ENCODE measurements at places on chromosomes 2 and 18. TPM values are rescaled to one million over a fixed set of nuclear protein-coding genes. Genes with fewer than 3 reads are reported as not detected.

DNA sequence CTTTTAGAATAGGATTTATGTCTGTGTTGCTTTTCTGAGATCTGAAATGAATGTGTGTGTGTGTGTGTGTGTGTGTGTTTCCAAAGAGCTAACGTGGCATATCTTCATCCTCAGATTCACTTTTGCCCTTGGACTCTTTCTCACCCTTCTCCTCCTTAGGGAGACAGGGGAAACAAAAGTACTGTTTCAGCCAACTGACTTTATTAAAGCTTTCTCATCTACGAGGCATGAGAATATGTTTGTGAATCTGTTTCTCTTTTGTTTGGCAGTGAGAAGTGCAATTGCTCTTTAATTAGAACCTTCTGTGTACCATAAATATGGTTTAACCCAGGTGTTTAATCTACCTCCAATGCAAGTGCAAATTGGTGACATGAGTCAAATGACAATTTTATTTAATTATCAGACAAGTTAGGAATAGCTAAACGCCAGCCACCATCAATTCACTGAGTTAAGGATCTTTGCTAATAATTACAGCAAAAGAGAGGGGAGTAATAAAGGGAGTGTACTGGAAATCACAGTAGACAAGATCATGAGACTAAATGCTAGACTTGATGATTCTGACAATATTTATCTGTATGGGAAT, 186.4 kb upstream of the COL3A1 start:
- H3K27me3 ChIP-seq = no peaks in the 10 kb centered on the region
- H3K36me3 ChIP-seq = no peaks in the 10 kb centered on the region
- no peaks in the 10 kb centered on the region for H3K4me1 ChIP-seq
- DNase-seq = no peak
- H3K4me3 ChIP-seq = no peak overlapping the region

DNA sequence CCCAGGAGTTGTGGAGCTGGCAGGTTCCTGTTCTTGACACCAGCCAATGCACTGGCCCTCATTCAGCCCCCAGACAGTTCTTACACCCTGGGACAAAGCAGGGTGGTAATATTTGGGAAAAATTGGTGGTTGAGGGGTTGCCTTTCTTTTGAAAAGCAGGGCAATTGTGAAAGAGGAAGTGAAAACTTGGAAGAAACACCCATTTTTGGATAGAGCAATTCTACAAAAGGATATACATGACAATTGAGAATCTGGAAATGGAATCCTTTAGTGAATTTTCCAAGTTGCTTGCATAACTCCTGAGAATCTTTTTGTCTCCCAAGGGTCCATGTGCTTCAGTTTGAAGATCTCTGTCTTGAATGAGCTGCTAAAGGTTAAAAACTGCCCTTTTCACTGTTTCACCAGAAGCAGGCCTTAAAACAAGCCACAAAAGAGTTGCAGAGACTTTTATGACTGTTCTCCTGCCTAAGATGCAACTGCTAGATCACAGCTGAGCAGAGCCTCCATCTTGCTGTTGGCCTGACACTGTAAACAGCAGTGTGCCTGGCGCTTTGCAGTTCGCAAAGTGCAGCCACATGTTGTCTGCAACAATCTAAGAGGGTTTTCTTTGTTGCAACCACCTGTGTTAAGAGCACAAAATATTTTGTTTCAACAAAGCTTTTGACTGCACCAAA, 11.8 kb downstream of the COL4A4 start:
- H3K4me1 ChIP-seq = peaks cover 5% of the 10 kb centered on the region
- H3K27me3 ChIP-seq = no peaks in the 10 kb centered on the region
- DNase-seq = no peak
- H3K4me3 ChIP-seq = no peak overlapping the region

Gene ST8SIA3
- total RNA-seq = not detected

DNA sequence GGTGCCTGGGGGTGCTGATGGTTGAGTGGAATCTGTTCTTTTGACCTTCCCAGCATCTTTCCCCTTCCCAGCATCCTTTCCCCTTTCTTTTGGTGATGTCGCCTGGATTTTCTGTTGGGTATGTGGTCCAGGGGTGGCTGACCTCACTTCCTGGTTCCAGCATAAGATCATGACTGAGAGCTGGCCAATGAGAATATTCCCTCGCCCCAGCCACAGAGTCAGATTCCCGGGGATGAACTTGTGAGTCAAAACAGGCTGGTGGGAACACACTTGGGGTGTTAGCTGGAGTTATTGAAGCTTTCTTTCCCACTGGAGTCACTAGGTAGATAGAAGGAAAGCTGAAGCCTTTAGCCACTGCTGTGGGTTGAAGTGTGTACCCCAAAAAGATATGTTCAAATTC, 28.0 kb upstream of the FOSL2 start:
- H3K27me3 ChIP-seq = no peaks in the 10 kb centered on the region
- no peak overlapping the region for H3K27ac ChIP-seq
- H3K4me3 ChIP-seq = no peak overlapping the region
- H3K36me3 ChIP-seq = no peaks in the 10 kb centered on the region
- H3K4me1 ChIP-seq = peaks cover 26% of the 10 kb centered on the region

GRCh38 chr2:77018219-77018618, 504.0 kb downstream of the LRRTM4 start:
- no peaks in the 10 kb centered on the region for H3K27me3 ChIP-seq
- H3K27ac ChIP-seq = no peak overlapping the region
- no peak for DNase-seq
- no peak overlapping the region for H3K4me3 ChIP-seq
- no peaks in the 10 kb centered on the region for H3K36me3 ChIP-seq

- DNase-seq = no peak
- no peaks in the 10 kb centered on the region for H3K36me3 ChIP-seq
- H3K4me3 ChIP-seq = no peak overlapping the region
- H3K27ac ChIP-seq = no peak overlapping the region
- H3K4me1 ChIP-seq = no peaks in the 10 kb centered on the region
These were observed 106.5 kb downstream of the SEPTIN10 start for GRCh38 chr2:109507217-109507616.

GRCh38 chr18:47978603-47979002, 48.1 kb upstream of the SMAD2 start:
- no peak for DNase-seq
- H3K4me3 ChIP-seq = no peak overlapping the region
- H3K27ac ChIP-seq = no peak overlapping the region
- H3K27me3 ChIP-seq = no peaks in the 10 kb centered on the region
- no peaks in the 10 kb centered on the region for H3K4me1 ChIP-seq

DNA sequence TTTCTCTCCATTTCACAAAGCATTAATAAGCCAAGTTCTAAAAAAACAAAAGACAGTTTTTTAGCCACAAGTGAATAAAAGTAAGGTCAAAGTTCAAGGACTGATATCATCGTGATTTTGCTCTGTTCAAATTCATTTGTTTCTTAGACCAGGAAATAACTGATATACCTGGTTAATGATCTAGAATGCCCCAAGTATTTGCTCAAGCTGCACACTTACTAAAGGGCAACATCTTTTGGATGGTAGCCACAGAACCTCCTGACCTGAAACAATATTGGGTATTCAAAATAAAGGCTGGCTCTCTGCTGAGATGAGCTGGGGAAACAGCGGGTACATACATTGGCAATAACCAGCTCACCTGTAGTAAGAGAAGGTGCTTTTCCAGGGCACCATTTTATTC, 314.7 kb upstream of the LYPD1 start:
- H3K27me3 ChIP-seq = no peaks in the 10 kb centered on the region
- no peak overlapping the region for H3K4me3 ChIP-seq
- H3K4me1 ChIP-seq = no peaks in the 10 kb centered on the region
- H3K27ac ChIP-seq = no peak overlapping the region
- DNase-seq = no peak
- no peaks in the 10 kb centered on the region for H3K36me3 ChIP-seq

Gene DES
- 139 TPM for total RNA-seq

- H3K27ac ChIP-seq = no peak overlapping the region
- peaks cover 28% of the 10 kb centered on the region for H3K36me3 ChIP-seq
- H3K4me3 ChIP-seq = no peak overlapping the region
- no peak for DNase-seq
- no peaks in the 10 kb centered on the region for H3K4me1 ChIP-seq
These were observed 81.1 kb downstream of the ACVR2A start for GRCh38 chr2:147925886-147926285.

DNA sequence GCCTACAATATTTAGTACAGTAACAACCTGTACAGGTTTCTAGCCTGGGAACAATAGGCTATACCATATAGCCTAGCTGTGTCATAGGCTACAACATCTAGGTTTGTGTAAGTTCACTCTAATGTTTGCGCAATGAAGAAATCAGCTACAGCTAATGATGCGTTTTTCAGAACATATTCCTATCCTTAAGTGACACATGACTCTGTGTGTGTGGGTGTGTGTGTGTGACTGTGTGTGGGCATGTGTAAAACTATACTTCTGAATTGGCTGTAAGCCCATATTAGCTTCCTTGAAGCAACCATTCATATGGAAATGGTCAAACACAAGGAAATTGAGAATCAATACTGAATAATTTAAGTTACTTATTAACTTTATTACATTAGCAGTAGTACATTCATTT, 120.8 kb upstream of the SULT1C3 start:
- no peak overlapping the region for H3K4me3 ChIP-seq
- DNase-seq = no peak
- H3K4me1 ChIP-seq = no peaks in the 10 kb centered on the region

DNA sequence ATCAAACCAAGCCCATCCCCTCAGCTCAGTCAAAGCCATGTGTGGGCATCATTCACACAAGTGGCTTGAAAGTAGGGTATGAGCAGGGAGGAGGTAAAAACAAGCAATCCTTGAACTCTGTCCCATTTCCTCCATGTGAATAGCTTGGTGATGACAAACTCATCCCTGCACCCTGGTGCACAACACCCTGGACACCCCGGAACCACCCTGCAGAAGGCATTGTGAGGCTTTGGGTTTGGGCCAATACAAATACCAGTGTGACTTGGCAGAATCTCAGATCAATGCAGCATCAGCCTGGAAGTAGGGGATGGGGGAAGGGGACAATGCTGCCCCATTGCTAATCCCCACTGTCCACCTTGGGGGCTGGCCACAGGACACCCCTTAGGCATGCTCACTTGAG, 28.6 kb downstream of the TGFA start:
- H3K27me3 ChIP-seq = no peaks in the 10 kb centered on the region
- peaks cover 38% of the 10 kb centered on the region for H3K4me1 ChIP-seq
- peak overlapping the region; percentile 96 for H3K27ac ChIP-seq
- peak; percentile 74 for DNase-seq
- no peaks in the 10 kb centered on the region for H3K36me3 ChIP-seq

Gene ERFE
- not detected for total RNA-seq

- DNase-seq = no peak
- H3K27me3 ChIP-seq = no peaks in the 10 kb centered on the region
- H3K36me3 ChIP-seq = peaks cover 73% of the 10 kb centered on the region
- no peaks in the 10 kb centered on the region for H3K4me1 ChIP-seq
- H3K4me3 ChIP-seq = no peak overlapping the region
- no peak overlapping the region for H3K27ac ChIP-seq
These were observed 24.0 kb downstream of the IMMT start for GRCh38 chr2:86171295-86171694.

- H3K27me3 ChIP-seq = no peaks in the 10 kb centered on the region
- no peak for DNase-seq
- no peaks in the 10 kb centered on the region for H3K36me3 ChIP-seq
- H3K4me1 ChIP-seq = no peaks in the 10 kb centered on the region
- H3K27ac ChIP-seq = no peak overlapping the region
These were observed 495.4 kb downstream of the XIRP2 start for GRCh38 chr2:167383610-167384194.

Gene SLC4A3
- total RNA-seq = not detected

GRCh38 chr2:169683425-169684134, 10.6 kb downstream of the CFAP210 start:
- no peaks in the 10 kb centered on the region for H3K36me3 ChIP-seq
- no peak overlapping the region for H3K4me3 ChIP-seq
- H3K4me1 ChIP-seq = no peaks in the 10 kb centered on the region
- no peak overlapping the region for H3K27ac ChIP-seq
- DNase-seq = no peak

GRCh38 chr2:58875436-58875835, 634.3 kb upstream of the FANCL start:
- no peak for DNase-seq
- H3K27ac ChIP-seq = no peak overlapping the region
- no peaks in the 10 kb centered on the region for H3K27me3 ChIP-seq
- no peak overlapping the region for H3K4me3 ChIP-seq
- no peaks in the 10 kb centered on the region for H3K4me1 ChIP-seq

Gene CYP27A1
- total RNA-seq = 277 TPM

GRCh38 chr2:171279983-171280790, 119.5 kb upstream of the TLK1 start:
- no peaks in the 10 kb centered on the region for H3K4me1 ChIP-seq
- H3K27me3 ChIP-seq = no peaks in the 10 kb centered on the region
- H3K27ac ChIP-seq = no peak overlapping the region
- no peak for DNase-seq
- no peaks in the 10 kb centered on the region for H3K36me3 ChIP-seq

DNA sequence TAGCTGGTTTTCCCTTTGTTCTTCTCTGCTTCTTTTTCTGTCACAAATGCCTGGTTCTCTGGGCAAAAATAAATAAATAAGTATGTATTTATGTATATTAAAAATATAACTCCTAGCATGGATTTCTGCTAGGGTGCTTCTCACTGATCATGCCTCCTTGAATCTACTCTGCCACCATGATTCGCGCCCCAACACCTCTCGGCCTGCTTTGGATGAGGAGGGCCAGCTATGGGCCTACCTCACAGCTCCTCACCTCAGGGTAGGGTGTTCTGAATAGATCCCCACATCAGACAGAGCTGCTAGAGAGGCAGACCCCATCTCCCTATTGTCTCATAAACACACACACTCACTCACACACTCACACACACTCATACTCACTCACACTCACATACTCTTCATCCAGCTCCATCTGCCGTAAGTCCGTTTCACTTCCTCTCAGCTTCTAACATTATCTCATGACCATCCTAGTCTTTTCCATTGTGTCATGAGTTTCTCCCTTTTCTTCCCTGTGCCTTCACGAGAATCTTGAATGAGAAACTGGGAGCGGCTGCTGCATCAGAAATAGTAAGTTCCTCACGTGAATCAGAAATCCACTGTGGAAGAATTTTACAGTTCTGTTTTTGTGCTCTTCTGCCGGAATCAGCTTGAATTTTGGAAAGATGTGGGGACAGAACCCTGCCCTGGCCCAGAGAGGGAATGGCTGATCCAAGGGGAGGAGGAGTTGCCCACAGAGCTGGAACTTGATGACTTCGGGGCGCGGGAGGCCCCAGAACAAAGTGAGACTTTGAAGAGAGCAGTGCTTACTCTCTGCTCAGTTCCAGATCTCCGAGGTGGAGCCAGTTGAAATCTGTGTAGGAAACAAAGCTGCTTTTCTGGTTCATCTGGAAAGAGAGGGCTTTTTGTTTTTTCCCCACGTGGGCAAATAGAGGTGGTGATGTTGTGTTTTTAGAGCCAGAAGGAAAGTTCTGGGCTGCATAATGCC, 20.9 kb downstream of the ANXA4 start:
- H3K36me3 ChIP-seq = no peaks in the 10 kb centered on the region
- no peaks in the 10 kb centered on the region for H3K4me1 ChIP-seq
- H3K27me3 ChIP-seq = no peaks in the 10 kb centered on the region
- peak overlapping the region; percentile 17 for H3K27ac ChIP-seq

Gene SNTG2
- total RNA-seq = 1.8 TPM

Gene C2orf15
- total RNA-seq = 5.4 TPM

Gene COL3A1
- 81.7 TPM for total RNA-seq

Gene GCG
- 209 TPM for total RNA-seq

- H3K27ac ChIP-seq = no peak overlapping the region
- peaks cover 11% of the 10 kb centered on the region for H3K4me1 ChIP-seq
- H3K4me3 ChIP-seq = no peak overlapping the region
- H3K27me3 ChIP-seq = no peaks in the 10 kb centered on the region
These were observed 86.3 kb upstream of the PELI1 start for GRCh38 chr2:64230540-64230939.

Gene SPATA3
- total RNA-seq = not detected
